Fibroblast of upper back skin (primary cell): ENCODE measurements at places on chromosomes 7 and 10.

- DNase-seq = no peak
Observed at GRCh38 chr10:71209731-71210541, 2.4 kb upstream of the UNC5B start.

DNA sequence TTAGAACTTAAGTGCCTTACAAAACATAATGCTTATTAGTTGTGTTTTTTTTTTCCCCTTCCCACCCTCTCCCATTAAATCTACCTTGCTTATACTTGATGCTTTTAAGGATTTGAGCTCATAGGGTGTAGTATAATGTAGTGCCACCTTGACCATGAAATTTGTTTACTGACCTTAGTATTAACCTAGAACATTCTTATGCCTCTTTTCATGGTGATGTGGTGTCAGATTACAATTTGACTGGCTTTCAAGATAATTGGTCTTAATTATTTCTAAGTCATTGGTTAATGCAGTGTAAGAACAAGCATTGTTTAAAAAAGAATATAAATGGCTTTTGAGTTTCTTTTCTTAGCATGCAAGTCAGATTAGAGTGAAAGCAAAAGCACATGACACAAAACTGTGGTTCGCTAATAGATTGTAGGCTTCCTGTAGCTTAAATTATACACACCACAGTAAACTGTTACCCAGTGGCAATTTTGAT, 61.8 kb downstream of the ADD3 start:
- no peak for DNase-seq

GRCh38 chr10:85545874-85546273, 820.7 kb downstream of the GRID1 start:
- DNase-seq = no peak

DNA sequence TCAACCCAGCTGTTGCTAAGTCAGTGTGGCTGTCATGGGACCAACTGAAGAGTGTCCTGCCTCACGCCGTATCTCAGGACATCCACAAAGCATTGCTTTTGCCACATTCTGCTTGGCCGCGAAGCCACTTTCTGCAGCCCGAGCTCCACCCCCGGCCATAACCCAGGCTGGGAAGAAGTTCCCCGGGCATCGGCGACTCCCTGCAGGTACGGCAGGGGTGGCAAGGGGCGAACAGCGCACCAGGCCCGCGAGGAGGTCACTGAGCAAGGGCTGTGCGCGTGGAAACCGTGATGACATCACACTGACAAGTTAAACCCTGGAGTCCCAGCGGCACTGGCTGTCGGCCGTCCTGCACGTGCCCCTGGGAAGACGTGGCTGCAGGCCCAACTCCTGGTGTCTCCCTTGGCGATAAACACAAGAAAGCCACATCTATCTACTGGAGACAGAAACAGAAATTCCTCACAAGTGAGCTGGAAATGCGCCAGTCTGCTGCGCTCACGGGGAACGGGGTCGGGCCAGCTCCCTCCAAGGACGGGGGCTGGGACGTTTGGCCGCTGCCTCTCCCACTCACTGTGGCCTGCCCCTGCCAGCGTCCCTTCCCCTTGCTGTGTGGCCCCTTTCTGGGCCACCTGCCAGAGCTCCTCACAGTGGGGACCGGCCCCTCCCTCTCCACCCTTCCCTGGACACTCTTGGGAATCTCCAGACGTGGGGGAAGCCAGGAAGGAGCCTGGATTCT, 326.3 kb downstream of the DNAJB6 start:
- DNase-seq = no peak

DNA sequence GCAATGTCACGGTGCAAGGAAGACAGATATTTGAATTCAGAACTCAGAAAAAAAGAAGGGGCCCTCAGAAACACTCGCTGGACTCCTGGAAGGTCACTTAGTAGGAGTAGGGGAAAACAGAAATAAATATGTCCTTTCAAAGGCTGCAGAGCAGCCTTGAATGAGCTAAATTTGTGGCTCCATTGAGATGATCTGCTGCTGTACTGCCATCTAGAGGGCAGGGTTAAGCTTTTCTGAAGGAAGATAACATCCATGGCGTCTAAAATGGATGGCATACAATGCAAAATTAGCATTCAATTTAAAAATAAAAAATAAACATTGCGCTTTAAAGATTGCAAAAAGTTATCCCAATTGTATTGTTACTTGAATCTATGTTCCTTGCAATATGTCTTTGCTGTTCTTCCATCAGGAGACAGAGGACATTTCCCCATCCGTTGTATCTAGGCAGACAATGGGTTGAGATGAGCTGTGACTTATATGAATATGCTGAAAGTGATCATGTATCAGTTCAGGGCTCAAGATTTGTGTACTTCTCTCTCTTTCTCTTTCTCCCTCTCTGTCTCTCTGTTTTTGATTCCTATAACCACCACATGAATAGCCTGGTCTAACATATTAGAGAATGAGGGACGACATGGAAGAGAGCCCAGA, 642.2 kb downstream of the SH2D4B start:
- DNase-seq = peak; percentile 24
